Cortex of kidney (tissue), 1 donor: ENCODE measurements at places on chromosomes 12 and 14.

DNA sequence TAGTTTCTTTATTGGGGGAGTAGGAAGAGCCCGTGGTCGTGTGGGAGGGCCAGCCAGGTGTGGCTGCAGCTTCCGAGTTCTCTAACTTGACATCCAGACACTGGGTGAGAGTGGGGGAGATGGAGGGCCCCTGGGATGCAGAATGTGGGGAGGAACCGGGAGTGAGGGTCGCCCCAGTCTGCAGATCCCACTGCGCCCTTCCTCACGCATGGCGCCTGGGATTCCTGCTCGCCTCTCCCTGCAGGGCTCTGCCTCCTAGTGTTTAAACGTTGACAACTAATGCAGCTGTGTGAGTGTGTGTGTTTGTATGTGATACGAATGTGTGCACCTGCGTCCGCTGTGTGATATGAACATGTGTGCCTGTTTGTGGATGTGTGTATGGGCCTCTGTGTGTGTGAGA is 34.6 kb downstream of the FZD10 start:
- no peak for DNase-seq

GRCh38 chr12:2739832-2740641 is 54.7 kb upstream of the FKBP4 start:
- DNase-seq: no peak

- DNase-seq: no peak
Measured at GRCh38 chr12:24931666-24932405, 17.1 kb downstream of the BCAT1 start.

- no peak for DNase-seq
Measured at GRCh38 chr12:14171106-14171505, 189.7 kb upstream of the GRIN2B start.

DNA sequence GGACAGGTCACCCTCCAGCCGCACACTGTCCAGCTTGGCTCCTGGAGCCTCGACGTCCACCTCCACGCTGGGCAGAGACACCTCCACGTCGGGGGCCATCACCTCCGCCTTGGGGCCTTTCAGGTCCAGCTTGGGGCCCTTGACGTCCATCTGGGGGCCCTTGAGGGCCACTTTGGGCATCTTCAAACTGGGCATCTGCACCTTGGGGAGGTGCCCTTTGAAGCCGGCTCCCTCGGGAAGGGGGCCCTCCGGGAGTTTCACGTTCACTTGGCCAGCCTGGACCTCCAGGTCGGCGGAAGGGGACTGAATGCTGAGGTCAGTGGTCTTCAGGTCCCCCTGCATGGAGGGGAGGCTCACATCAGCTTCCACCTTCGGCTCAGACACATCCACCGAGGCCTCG is 25.3 kb downstream of the PLD4 start:
- DNase-seq: no peak
